ENCODE measurements at places on chromosomes 3 and 15. TPM values are rescaled to one million over a fixed set of nuclear protein-coding genes. Genes with fewer than 3 reads are reported as not detected.

Gene PRR20G
- total RNA-seq: not detected

Gene AP2M1
- total RNA-seq: 243 TPM

Gene TIGIT
- not detected for total RNA-seq

Gene RTP3
- 0.64 TPM for total RNA-seq

Gene CEP19
- 3.8 TPM for total RNA-seq

Gene IL17RE
- 9.1 TPM for total RNA-seq

Gene CAPN3
- total RNA-seq: 21.1 TPM

Gene HHATL
- not detected for total RNA-seq

Gene MOBP
- total RNA-seq: 0.10 TPM

Gene WDR5B
- 8.2 TPM for total RNA-seq

Gene GOLGA8G
- not detected for total RNA-seq

Gene GOLGA8Q
- total RNA-seq: not detected

Gene LPCAT4
- total RNA-seq: 13.5 TPM

Gene DPPA4
- total RNA-seq: 11.4 TPM

- peak overlapping the region; percentile 3 for H3K27ac ChIP-seq
- peaks cover 95% of the 10 kb centered on the region for H3K27me3 ChIP-seq
- no peak overlapping the region for H3K4me3 ChIP-seq
- no peaks in the 10 kb centered on the region for H3K4me1 ChIP-seq
These were observed 216.4 kb downstream of the MEIS2 start for GRCh38 chr15:36883713-36884517.

- H3K27ac ChIP-seq: peak overlapping the region; percentile 89
- H3K36me3 ChIP-seq: no peaks in the 10 kb centered on the region
- H3K27me3 ChIP-seq: no peaks in the 10 kb centered on the region
- H3K4me1 ChIP-seq: peaks cover 39% of the 10 kb centered on the region
These were observed 44.0 kb downstream of the SMAD3 start for GRCh38 chr15:67109141-67110034.

- peak; percentile 78 for DNase-seq
- no peak overlapping the region for H3K27ac ChIP-seq
- H3K4me1 ChIP-seq: no peaks in the 10 kb centered on the region
These were observed 47.0 kb upstream of the SELENOK start for GRCh38 chr3:53938645-53939044.

DNA sequence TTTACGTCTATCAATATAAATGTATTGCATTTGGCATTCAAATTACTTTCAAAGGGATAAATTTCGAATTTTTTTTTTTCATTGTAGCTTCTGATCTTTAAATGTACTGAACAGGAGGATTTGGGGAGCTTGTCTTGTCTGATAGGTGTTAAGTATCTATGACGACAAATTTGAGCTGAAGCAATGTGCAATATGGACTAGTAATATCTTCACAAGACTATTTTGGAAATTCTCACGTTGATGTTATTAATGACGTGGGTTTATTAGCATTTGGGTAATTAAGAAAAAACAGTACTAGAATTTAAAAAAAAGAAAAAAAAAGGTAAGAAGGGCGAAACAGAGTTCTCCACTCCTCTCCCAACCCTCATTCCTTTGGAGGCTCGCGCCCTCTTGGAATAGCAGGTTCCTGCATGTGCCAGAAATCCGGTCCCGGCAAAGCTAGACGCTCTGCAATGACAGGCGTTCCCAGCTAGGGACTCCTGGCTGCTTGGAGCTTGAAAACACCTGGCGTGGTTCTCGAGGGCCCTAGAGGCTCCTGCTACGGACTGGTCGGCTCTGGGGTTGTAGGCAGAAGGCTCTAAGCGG is 648 bp upstream of the P2RY1 start:
- H3K27ac ChIP-seq: peak overlapping the region; percentile 76
- DNase-seq: no peak
- peak overlapping the region; percentile 77 for H3K4me3 ChIP-seq
- H3K36me3 ChIP-seq: no peaks in the 10 kb centered on the region
- peaks cover 7% of the 10 kb centered on the region for H3K4me1 ChIP-seq

GRCh38 chr3:98012979-98013378 is 22.1 kb downstream of the GABRR3 start:
- peaks cover 15% of the 10 kb centered on the region for H3K4me1 ChIP-seq
- no peaks in the 10 kb centered on the region for H3K36me3 ChIP-seq
- H3K27ac ChIP-seq: peak overlapping the region; percentile 7
- DNase-seq: no peak
- no peaks in the 10 kb centered on the region for H3K27me3 ChIP-seq

GRCh38 chr3:133238015-133238414 is 161.8 kb upstream of the BFSP2 start:
- no peaks in the 10 kb centered on the region for H3K27me3 ChIP-seq
- no peaks in the 10 kb centered on the region for H3K4me1 ChIP-seq
- H3K27ac ChIP-seq: no peak overlapping the region
- DNase-seq: no peak

GRCh38 chr3:38507120-38507519 is 11.0 kb downstream of the EXOG start:
- no peak for DNase-seq
- peaks cover 5% of the 10 kb centered on the region for H3K36me3 ChIP-seq
- H3K27me3 ChIP-seq: no peaks in the 10 kb centered on the region

- H3K4me3 ChIP-seq: no peak overlapping the region
- no peak for DNase-seq
- H3K27ac ChIP-seq: no peak overlapping the region
- H3K36me3 ChIP-seq: no peaks in the 10 kb centered on the region
- no peaks in the 10 kb centered on the region for H3K4me1 ChIP-seq
These were observed 4.0 kb downstream of the PLA2G4D start for GRCh38 chr15:42090370-42090769.

- no peaks in the 10 kb centered on the region for H3K27me3 ChIP-seq
- H3K27ac ChIP-seq: no peak overlapping the region
- no peak overlapping the region for H3K4me3 ChIP-seq
- no peaks in the 10 kb centered on the region for H3K36me3 ChIP-seq
- DNase-seq: no peak
- H3K4me1 ChIP-seq: peaks cover 7% of the 10 kb centered on the region
These were observed 19.9 kb downstream of the ZNF710 start for GRCh38 chr15:90020936-90021507.

GRCh38 chr15:33019354-33019981 is 175.0 kb downstream of the FMN1 start:
- no peaks in the 10 kb centered on the region for H3K27me3 ChIP-seq
- no peaks in the 10 kb centered on the region for H3K4me1 ChIP-seq
- H3K27ac ChIP-seq: no peak overlapping the region
- DNase-seq: no peak
- no peaks in the 10 kb centered on the region for H3K36me3 ChIP-seq

- no peaks in the 10 kb centered on the region for H3K36me3 ChIP-seq
- DNase-seq: no peak
- H3K4me3 ChIP-seq: no peak overlapping the region
- no peak overlapping the region for H3K27ac ChIP-seq
These were observed 44.5 kb downstream of the TIMP4 start for GRCh38 chr3:12114251-12114650.

- H3K4me3 ChIP-seq: no peak overlapping the region
- no peaks in the 10 kb centered on the region for H3K27me3 ChIP-seq
- H3K36me3 ChIP-seq: no peaks in the 10 kb centered on the region
- H3K4me1 ChIP-seq: no peaks in the 10 kb centered on the region
These were observed 525.0 kb downstream of the GABRG3 start for GRCh38 chr15:27495963-27496459.

- no peaks in the 10 kb centered on the region for H3K27me3 ChIP-seq
- H3K36me3 ChIP-seq: no peaks in the 10 kb centered on the region
- no peak overlapping the region for H3K4me3 ChIP-seq
- no peak for DNase-seq
These were observed 100.6 kb downstream of the SUCNR1 start for GRCh38 chr3:151974067-151974466.

GRCh38 chr3:55888282-55888885 is 401.3 kb upstream of the WNT5A start:
- H3K4me3 ChIP-seq: no peak overlapping the region
- peak overlapping the region; percentile 21 for H3K27ac ChIP-seq
- H3K27me3 ChIP-seq: no peaks in the 10 kb centered on the region
- H3K4me1 ChIP-seq: no peaks in the 10 kb centered on the region
- no peaks in the 10 kb centered on the region for H3K36me3 ChIP-seq
- DNase-seq: no peak

DNA sequence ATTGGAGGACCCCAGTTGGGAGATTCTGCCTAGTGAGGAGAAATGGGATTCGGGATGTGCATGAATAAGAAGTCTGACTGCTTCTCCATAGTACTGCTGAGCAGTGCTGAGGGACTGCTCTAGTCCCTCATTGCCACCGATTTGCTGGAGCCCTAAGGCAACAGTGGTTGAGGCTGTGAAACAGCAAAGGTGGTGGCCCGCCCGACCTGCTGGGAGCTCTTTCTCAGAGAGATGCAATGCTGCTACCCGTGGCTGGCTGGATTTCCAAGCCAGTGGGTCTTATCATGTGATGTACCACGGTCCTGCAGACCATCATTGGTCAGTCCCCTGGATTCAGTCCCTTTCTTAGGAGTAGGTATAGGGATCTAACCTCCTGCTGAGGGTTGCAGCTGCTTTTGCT is 42.6 kb upstream of the GCSAM start:
- H3K4me1 ChIP-seq: no peaks in the 10 kb centered on the region
- no peak overlapping the region for H3K4me3 ChIP-seq
- no peak for DNase-seq
- no peak overlapping the region for H3K27ac ChIP-seq
- H3K36me3 ChIP-seq: no peaks in the 10 kb centered on the region
- no peaks in the 10 kb centered on the region for H3K27me3 ChIP-seq

DNA sequence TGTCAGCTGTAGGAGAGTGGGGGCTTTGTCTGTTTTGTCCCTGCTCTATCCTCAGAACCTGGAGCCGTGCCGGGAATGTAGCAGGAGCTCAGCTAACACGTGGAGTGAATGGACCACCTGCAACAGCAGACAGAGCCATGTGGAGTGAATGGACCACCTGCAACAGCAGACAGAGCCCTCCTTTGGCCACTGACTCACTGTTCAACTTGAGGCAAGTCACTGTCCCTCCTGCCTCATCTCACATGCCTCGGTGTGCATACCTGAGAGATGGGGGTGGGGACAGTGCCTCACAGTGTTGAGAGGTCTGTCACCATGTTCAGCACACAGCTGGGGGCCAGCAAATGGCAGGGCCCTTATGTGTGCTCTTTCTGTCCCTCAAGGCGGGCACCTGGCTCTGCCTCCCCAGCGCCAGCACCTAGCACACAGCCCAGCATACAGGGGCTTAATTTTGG is 27.9 kb downstream of the FEM1B start:
- H3K27me3 ChIP-seq: no peaks in the 10 kb centered on the region
- no peak for DNase-seq
- H3K4me1 ChIP-seq: peaks cover 4% of the 10 kb centered on the region
- H3K27ac ChIP-seq: no peak overlapping the region
- H3K36me3 ChIP-seq: no peaks in the 10 kb centered on the region

GRCh38 chr3:134897391-134898141 is 102.5 kb downstream of the EPHB1 start:
- H3K27ac ChIP-seq: no peak overlapping the region
- no peaks in the 10 kb centered on the region for H3K4me1 ChIP-seq

- H3K4me3 ChIP-seq: no peak overlapping the region
- no peak for DNase-seq
- H3K4me1 ChIP-seq: no peaks in the 10 kb centered on the region
- no peaks in the 10 kb centered on the region for H3K36me3 ChIP-seq
- no peak overlapping the region for H3K27ac ChIP-seq
These were observed 58.0 kb downstream of the EFCAB12 start for GRCh38 chr3:129370248-129370964.

DNA sequence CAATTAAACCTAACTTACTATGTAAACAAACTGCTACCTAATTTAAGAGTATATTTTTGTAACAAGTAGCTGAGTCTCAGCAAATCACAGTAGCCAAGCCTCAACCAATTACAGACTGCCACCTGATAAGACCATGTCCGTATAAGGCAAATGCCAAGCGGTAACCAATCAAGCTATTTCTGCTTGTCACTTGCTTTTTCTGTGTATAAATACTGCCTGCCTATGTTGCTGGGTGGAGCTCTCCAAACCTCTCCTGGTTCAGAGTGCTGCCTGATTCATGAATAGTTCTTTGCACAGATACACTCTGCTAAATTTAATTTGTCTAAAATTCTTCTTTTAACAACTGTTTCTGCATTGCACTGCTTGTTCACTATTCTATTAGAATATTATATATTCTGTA is 42.6 kb downstream of the ZNF148 start:
- H3K27me3 ChIP-seq: no peaks in the 10 kb centered on the region
- no peak overlapping the region for H3K4me3 ChIP-seq
- H3K36me3 ChIP-seq: no peaks in the 10 kb centered on the region
- DNase-seq: no peak
- H3K4me1 ChIP-seq: peaks cover 3% of the 10 kb centered on the region
- H3K27ac ChIP-seq: no peak overlapping the region

DNA sequence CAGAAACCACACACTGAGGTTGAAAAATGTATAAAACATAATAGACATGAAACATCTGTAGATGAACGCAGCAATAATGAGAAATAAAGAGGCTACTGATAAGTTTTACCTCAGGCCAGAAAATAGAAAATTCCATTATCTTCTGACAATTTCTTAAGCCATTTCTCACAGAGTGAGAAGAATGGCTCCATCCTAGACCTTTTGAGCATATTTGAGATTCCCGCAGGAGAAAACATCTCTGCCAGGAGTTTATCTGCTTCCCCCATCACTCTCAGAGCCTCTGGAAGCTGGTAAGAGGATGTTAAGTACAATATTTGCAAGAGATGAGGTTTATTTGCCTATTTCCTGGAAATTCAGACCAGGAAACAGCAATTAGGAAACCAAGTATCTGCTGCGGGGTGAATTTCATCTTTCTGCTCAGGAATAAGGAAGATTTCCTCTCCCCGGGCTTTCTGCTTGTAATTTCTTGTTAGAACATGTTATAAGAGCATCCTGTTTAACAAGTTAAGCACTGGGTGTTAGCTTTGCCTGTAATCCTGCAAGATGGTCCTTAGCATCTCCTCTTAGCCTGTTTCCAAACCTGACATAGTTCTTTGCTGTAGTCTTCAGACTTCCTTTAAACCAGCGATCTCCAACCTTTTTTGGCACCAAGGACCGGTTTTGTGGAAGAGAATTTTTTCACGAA is 54.8 kb downstream of the ATP13A4 start:
- no peaks in the 10 kb centered on the region for H3K4me1 ChIP-seq
- no peak overlapping the region for H3K4me3 ChIP-seq
- no peaks in the 10 kb centered on the region for H3K36me3 ChIP-seq
- no peak for DNase-seq

DNA sequence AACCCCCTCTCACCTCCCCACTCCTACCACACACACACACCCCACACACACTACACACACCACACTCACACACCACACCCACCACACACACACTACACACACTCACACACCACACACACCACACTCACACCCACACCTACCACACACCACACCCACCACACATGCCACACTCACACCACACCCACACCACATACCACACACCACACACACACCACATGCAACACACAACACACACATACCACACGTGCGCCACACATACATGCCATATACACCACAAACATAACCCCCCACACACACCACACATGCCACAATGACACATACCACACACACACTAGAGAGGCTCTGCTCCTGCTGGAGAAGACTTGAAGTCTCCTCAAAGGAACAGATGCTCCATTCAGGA is 5.9 kb upstream of the ITPKA start:
- peaks cover 18% of the 10 kb centered on the region for H3K4me1 ChIP-seq
- no peak overlapping the region for H3K4me3 ChIP-seq
- no peaks in the 10 kb centered on the region for H3K27me3 ChIP-seq
- no peak overlapping the region for H3K27ac ChIP-seq

All from hepatocyte (in vitro differentiated cells).